ENCODE measurements at places on chromosomes 6 and 20.

DNA sequence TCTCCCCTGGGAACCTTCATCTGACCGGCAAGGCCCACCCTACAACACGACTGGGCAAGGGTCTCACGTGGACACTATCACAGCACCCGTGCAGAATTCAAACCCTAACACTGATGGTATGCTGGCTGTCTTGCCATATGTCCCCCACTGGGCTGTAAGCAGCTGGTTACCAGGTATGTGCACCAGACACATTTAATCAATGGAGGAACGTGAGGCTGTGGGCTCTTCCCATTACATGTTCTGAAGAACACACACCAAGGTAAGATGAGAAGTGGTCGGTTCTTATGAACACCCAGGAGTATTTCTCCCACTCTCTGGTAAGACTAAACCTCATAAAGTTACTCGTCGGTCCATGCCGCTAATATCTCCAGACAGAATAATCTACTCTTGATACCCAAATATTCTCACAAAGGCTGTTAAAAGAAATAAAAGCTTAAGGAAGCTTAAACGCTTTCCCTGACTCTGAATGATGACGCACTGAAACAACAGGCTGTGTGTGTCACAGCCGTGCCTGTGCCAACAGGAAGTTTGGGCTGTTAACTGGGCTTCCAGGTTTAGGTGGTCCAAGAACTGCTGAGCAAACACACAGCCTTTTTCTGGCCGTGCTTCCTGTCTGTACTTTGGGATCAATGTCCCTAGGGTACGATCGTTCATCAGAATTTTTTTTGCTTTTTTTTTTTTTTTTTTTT is 75.3 kb downstream of the SLC23A2 start:
- no peak for DNase-seq

DNA sequence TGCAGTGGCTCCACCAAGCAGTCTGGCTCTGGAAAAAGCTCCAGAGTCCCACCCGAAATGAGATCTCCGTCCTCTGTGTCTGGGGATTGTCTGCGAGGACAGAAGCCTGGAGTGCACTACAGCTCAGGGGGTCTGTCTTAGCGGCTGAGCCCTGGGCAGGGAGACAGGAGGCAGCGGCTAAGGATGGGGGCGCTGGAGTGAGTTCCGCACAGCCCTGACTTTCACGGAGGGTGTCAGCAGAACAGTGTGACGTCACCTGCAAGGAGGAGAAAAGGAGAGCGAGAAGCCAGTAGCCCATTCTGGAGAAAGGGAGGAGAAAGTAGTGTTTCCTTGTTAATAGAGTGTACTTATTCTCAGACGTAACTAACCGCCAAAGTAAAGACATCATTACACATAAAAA is 97.6 kb downstream of the FAM50B start:
- DNase-seq: no peak

DNA sequence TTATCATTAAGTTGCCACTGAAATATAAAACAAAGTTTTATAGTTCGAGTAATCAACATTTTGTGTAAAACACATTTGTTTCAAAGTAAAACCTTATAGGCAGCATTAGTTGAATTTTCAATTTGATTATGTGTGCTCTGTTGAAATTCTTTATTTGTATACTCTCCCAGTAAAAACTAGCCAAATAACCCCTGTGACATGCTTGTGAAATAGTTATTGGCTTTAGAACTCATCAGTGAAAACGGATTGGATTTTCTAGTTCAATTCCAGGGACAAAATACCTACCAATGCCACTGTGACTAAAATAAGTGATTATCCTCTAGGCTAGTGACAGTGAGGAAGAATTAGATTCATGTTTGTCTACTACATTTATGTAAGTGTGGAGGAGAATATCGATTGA is 212.9 kb downstream of the TMEM200A start:
- no peak for DNase-seq

DNA sequence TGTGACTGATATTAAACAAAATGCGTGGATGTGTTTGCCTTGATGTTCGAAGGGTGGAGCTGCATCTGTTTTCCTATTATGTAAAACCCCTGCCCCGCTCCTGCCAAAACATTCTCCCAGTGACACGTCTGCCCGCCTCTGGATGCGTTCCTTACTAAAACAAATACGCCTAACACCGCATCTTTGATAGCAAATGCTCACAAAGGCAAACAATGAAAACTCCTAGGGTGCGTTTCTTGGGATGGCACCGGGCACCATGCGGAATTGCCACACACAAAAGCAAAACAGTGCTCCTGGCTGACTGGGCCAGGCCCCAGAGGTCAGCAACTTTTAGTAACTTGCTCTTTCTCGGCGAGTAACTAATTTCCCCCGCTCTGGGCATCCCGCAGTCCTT is 9.0 kb upstream of the FOXC1 start:
- DNase-seq: no peak

DNA sequence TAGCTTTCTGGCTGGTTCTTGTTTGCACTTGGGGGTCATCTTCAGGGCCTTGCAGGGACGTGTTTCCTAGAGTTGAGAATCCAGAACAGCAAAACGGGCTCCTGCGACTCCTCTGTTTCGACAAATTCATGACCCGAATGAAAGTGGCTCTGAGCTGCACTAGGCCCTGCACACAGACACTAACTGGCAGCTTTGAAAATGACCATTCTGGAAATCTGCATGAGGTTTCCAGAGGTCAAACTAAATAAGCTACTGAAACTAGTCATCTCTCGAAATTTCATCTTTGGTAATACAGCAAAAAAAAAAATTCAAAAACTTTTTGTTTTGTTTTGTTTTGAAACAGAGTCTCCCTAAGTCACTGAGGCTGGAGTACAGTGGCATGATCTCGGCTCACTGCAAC is 15.5 kb upstream of the BMP7 start:
- DNase-seq: no peak
